Fibroblast of mammary gland (primary cell): ENCODE measurements at places on chromosomes 3 and 15.

DNA sequence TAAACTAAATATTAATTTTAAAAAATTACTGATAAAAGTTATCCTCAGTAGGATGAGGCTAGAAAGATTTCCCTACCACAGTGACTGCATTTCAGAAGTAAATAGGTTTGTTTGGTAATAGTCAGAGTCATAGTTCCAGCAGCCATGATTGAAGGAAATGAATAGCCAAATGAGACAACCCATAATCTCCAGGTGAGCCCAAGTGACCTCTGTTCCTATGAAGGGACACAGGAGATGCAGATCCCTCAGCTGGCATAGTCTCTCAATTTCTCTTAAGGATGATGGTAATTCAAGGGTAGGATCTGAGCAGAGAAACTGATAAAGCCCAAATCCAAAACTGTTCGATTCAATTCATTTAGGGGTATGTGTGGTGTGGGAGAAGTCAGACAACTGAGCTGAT is 461.8 kb downstream of the RAP2B start:
- no peak for DNase-seq

DNA sequence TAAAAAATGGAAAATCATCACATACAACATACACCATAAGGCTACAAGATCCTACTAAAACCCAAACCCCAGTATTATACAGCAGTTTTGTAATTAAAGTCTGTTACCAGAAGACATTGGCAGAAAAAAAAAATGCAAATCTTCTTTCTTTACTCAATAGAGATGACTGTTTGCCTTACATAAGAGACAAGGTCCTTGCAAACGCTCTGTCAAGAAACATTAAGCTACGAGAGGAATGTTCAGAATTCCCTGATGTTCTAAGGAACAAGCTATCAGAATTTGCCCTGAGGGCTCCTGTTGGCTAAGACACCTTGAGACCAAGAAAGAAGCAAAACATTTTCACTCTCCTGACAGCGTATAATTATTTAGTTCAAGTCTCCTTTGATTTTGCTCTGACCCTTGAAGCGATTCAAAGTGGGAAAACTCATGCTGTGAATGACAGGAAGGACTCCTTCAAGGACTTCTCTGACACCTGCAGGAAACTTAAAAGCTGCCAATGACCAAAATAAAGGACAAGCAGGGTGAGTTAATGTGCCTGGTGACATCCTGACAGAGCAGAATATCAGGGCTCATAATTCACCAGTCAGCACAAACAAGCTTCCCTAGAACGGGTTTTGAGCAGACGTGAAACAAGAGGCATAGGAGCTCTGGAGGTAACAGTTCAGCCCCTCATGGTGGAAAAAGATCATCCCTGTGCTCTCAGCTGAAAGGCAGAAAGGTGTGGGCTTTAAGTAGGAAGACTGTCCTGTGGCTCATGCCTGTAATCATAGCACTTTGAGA is 2.5 kb downstream of the SCAMP2 start:
- DNase-seq = no peak

DNA sequence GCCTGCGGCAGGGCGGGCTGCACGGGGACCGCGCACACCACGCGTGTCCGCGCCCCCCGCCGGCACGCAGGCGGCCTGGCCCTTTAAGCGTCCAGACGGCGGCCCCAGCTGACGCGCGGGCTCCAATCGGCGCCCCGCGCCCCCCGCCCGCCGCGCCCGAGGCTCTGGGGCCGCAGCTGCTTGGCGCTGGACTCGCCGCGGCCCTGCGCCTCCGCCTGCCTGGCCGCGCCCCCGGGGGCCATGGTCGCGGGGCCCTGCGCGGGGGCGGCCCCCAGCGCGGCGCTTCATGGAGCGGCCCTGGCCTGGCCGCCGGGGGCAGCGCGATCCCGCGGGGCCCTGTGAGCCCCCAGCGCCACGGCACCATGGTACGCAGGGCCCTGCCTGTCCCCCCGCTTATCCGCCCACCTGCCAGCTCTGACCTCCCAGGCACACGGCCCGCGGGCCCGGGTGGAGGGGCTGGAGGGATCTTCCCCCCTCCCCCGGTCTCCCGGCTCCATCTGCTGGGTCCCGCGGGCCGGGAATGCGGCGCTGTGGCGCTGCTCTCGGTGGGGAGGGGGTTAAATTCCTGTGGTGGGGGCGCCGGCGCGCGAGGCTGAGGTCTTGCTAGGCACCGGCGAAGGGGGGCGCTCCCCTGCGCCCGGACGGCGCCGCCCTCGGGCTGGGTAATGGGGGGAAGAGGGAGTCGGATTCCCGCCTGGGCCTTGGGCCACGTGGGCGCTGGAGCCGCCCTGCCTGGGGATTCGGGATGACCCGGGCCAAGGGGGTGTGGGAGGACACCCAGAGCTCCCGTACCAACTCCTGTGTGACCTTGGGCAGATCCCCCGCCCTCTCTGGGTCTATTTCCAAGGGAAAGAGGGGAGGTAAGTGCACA is 1.1 kb downstream of the ZBTB47 start:
- peak; percentile 53 for DNase-seq

DNA sequence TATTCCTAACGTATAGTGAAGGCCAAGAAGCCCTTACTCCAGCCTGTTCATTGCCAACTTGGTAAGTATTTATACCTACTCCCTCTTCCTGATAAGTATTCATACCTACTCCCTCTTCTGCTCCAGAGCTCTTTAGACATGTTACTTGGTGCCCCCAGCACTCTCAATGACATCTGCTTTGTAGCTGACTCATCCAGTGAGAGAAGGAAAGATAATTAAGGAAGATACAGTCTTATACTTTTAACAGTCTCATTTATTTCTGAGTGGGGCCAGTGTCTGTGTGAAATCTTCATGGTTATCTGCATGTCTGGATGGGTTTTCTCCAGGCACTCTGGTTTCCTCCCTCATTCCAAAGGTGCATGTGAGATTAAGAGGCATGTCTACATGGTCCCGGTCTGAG is 698.7 kb downstream of the FHIT start:
- peak; percentile 2 for DNase-seq

DNA sequence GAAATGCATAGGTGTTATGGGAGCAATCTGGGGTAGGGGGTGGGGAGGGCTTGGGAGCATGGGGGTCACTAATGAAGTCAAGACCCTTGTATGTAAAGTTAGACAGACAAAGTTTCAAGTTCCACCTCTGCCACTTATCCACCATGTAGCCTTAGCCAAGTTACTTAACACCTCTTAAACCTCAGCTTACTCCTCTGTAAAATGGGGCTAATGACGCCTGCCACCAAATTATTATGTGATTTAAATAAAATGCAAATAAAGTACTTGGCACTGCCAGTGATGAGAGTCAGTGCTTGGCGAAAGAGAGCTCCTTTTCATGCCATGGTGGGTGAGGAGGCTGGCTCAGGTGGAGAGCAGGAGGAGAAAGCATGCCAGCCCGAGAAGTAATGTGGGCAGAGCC is 18.6 kb upstream of the TLE3 start:
- no peak for DNase-seq
